ENCODE measurements at places on chromosomes 11 and 22.

- no peaks in the 10 kb centered on the region for H3K27me3 ChIP-seq
- no peak for DNase-seq
- peak overlapping the region; percentile 38 for H3K27ac ChIP-seq
- no peak overlapping the region for H3K4me3 ChIP-seq
- no peaks in the 10 kb centered on the region for H3K36me3 ChIP-seq
These were observed 12.3 kb upstream of the SOX10 start for GRCh38 chr22:37996515-37997246.

DNA sequence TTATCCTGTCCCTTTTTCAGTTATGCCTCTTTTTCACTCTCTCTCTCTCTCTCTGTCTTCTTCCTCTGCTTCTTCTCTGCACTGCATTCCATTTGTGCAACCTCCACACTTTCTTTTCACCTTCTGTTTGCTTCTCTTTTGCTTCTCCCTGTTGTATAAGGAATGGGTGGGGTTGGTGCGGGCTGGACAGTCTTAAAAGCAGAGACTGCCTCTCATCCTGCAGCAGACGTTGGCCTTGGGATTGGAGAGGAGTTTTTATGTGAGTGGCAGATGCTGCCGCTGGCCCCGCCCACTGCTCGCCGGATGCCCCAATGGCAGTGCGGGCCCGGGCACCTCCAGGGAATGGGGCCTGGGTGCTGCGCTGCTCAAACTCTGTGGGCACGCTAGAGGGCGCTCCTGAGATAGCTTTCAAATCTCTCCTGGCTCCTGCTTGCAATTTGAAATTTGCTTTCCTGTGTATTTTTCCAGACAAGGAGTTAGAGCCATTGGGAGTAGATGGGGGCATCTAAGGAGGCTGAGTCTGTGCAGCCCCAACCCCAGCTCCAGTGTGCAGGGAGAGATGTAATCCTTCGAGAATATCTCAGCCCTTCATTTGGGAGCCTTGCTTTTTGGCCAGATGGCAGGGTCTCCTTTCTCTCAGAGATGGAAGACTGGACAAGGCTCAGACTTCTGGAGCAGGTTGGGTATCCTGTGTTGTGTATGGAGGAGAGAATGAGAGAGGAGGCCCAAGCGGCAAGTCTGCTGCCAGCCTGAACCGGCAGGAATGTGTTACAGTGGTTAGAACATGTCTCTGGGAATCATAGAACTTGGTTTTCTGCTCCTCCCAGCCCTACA lies 81.2 kb downstream of the GRAMD1B start:
- peak; percentile 41 for DNase-seq
- no peak overlapping the region for H3K4me3 ChIP-seq
- H3K36me3 ChIP-seq = no peaks in the 10 kb centered on the region
- no peaks in the 10 kb centered on the region for H3K27me3 ChIP-seq
- no peak overlapping the region for H3K27ac ChIP-seq

DNA sequence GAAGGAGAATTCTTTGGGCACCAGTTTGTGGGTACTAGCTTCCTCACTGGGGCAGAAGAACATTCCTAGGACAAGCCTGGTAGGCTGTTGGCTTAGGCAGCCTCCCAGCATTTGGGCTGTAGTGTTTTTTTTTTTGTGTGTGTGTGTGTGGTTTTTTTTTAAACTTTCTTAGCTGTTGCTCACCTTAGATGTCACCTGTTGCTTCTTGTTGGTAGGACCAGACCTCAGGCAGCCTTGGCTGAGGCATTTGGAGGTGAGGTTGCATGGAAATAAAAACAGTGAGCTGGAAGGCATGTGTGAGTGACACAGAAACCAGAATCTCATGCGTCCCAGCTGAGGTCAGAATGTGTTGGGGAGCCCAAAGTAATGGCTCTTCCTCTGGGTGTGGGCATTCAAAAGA lies 21.3 kb downstream of the AMPD3 start:
- no peaks in the 10 kb centered on the region for H3K4me1 ChIP-seq
- no peak overlapping the region for H3K4me3 ChIP-seq
- H3K27me3 ChIP-seq = no peaks in the 10 kb centered on the region
- no peak overlapping the region for H3K27ac ChIP-seq
- peaks cover 9% of the 10 kb centered on the region for H3K36me3 ChIP-seq
- DNase-seq = no peak

GRCh38 chr11:83122050-83122449 lies 34.9 kb upstream of the PCF11 start:
- no peak for DNase-seq
- no peaks in the 10 kb centered on the region for H3K36me3 ChIP-seq
- peaks cover 51% of the 10 kb centered on the region for H3K4me1 ChIP-seq
- no peak overlapping the region for H3K4me3 ChIP-seq
- H3K27ac ChIP-seq = no peak overlapping the region

GRCh38 chr11:13668957-13669521 lies 571 bp downstream of the FAR1 start:
- H3K4me3 ChIP-seq = peak overlapping the region; percentile 70
- no peak for DNase-seq
- no peaks in the 10 kb centered on the region for H3K36me3 ChIP-seq
- H3K4me1 ChIP-seq = peaks cover 23% of the 10 kb centered on the region
- peak overlapping the region; percentile 61 for H3K27ac ChIP-seq
